ENCODE measurements at places on chromosomes 4 and X. TPM values are rescaled to one million over a fixed set of nuclear protein-coding genes. Genes with fewer than 3 reads are reported as not detected.
A peak's percentile ranks its signal among the peaks of the same experiment; 100 is the strongest.

DNA sequence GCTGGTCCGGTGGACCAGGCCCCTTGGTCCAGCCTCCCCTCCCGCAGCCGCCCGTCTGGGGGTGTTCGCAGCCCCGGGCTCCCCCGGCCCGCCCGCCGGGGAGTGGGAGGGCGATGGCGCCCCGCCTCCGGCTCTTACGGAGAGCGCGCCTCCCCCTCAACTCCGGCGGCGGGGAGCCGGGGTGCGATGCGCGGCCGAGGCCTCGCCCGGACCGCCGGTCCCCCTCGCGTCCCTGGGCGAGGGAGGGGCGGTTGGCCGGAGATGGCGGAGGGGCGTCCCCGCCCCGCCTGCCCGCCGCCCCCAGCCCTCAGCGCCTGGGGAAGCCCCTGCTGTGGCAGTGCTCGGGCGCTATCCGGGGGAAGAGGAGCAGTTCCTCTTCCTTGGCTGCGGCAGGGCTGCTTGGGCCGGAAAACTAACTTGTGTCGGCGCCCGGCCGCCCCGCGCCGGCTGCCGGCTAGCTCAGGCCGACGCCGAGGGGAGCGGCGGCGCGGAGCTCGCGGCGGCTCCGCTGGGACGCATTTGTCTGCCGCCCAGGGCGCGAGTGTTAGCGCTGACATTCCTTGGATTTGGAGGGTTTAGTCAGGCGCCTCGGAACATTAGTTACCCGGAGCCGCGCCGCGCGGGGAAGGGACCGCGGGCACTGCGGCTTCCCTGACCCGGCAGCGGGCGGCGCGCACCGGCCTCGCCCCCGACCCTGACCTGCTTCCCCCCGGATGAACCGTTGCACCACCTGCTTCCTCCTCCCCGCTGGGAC is 994 bp downstream of the GALNT7 start:
- H3K27ac ChIP-seq: peak overlapping the region; percentile 85
- H3K36me3 ChIP-seq: no peaks in the 10 kb centered on the region
- peak overlapping the region; percentile 65 for H3K4me3 ChIP-seq
- DNase-seq: peak; percentile 73
- H3K27me3 ChIP-seq: no peaks in the 10 kb centered on the region
- peaks cover 14% of the 10 kb centered on the region for H3K4me1 ChIP-seq

DNA sequence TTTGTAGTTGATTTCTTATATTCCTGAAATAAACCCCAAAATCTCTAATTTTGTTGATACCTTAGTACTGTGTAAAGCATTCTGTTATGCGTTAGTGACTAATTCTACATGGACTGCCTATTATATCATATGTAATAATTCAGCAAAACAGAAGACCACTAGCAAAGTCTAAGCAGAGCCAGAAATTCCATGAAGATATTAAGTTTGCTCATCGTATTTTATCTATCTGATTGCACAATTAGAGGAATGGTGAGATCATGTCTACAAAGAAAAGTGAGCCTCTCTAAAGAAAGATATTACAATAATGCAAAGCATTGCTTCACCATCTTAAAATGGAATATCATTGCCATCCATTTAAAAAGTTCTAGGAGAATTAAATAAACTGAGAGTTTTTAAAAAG is 374.6 kb upstream of the SLC7A11 start:
- H3K4me1 ChIP-seq: no peaks in the 10 kb centered on the region
- H3K27me3 ChIP-seq: no peaks in the 10 kb centered on the region
- no peak overlapping the region for H3K27ac ChIP-seq
- DNase-seq: no peak

P2RY10 gene
- 0.35 TPM for total RNA-seq

MTMR8 gene
- 1.6 TPM for total RNA-seq
